Stimulated activated CD4-positive, alpha-beta T cell treated with anti-CD3 and anti-CD28 coated beads, TNF-alpha, amount 100 ng/mL, for 48 hours (primary cell): ENCODE measurements at places on chromosomes 5 and 9.

DNA sequence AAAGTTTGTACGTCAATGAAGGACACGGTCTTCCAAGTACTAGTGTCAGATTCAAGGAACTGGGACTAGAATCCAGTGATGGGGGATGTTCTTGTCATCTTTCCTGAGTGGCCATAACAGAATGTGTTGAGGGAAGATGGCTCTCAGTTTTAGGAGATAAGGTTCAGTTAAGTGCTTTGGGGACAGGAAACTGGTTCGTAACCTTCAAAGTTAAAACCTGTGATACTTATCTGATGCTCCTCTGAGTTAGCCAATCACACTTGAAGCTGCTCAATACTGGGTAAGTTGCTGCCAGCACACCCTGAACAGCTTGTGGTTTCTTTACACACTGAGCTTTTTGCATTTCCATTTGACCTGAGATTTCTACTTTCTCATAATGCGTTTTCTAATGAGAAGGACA lies 64.4 kb downstream of the PIK3R1 start:
- no peak for DNase-seq

GRCh38 chr5:142466195-142466971 lies 141.6 kb upstream of the SPRY4 start:
- DNase-seq: no peak

GRCh38 chr9:138078846-138079245 lies 201.3 kb downstream of the CACNA1B start:
- no peak for DNase-seq

- DNase-seq: no peak
These were observed 1816.1 kb upstream of the C9orf72 start for GRCh38 chr9:29389421-29389820.

- no peak for DNase-seq
These were observed 1.1 kb upstream of the PLEKHG4B start for GRCh38 chr5:90590-91547.

DNA sequence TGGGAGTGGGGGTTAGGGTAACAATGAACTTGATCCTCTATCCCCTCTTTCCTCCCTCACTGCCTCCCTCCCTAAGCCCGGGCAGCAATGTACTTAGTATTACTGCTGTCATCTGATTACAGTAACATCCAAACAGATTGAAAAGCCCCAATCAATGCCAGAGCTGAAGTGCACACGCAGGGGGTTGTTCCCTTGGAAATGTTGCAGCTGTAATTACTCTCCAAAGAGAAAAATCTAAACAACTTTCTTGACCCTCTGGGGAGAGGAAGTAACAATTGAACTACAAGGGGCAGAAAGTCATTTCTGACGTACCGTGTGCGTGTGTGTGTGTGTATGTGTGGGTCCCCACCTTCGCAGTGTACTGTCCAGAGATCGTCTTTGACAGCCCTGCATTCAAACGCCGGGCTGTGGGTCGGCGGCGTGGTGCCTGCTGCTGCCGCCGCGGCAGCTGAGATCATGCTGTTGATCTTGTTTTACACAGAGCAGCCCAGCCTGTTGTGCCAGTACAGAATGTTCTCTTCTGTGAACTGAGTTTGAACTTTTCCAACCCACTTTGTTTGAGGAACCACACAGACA lies 66.0 kb upstream of the KLF9 start:
- no peak for DNase-seq

- no peak for DNase-seq
These were observed 2.1 kb upstream of the EEIG1 start for GRCh38 chr9:127982912-127983311.

DNA sequence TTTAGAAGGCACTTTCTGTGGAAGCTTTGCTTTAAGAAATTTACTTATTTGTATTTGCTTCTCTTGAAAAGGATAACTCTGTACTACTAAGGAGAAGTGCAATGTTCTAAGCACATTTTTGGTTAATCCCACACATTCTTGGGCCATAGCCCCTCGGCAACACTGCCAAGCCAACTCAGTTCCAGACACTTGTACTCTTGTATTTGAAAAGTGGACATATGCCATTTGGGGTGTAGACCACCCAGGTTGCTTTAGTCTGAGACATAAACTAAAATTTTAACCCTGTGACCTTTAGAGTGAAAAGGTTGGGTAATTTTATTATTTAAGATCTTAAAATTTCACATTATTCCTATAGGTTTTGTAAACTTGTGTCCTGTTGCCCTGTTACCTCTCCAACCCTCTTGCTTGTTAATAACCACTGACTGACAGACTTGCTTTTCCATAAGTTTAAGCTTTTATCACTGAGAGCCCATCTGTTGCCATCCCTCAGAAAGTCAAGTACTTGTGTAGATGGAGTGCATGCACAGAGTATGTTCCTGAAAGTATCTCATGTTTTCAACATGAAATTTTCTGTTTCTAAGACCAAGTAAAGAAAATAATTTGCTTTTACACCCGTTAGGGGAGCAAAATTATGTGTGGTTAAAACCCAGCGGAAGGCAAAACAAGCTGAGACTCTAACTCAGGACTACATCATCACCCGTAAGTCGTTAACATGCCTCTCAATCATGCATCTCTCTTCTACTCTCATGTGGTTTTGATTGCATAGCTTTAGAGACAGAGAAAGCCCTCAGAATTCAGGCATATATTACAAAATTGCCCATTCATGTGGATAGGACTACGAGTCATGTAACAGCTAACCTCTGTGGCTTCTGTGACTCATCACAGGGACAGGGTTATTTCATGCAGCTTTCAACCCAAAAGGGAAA lies 117.3 kb downstream of the GDNF start:
- DNase-seq: no peak

GRCh38 chr5:148186248-148187003 lies 16.4 kb upstream of the SPINK6 start:
- no peak for DNase-seq

DNA sequence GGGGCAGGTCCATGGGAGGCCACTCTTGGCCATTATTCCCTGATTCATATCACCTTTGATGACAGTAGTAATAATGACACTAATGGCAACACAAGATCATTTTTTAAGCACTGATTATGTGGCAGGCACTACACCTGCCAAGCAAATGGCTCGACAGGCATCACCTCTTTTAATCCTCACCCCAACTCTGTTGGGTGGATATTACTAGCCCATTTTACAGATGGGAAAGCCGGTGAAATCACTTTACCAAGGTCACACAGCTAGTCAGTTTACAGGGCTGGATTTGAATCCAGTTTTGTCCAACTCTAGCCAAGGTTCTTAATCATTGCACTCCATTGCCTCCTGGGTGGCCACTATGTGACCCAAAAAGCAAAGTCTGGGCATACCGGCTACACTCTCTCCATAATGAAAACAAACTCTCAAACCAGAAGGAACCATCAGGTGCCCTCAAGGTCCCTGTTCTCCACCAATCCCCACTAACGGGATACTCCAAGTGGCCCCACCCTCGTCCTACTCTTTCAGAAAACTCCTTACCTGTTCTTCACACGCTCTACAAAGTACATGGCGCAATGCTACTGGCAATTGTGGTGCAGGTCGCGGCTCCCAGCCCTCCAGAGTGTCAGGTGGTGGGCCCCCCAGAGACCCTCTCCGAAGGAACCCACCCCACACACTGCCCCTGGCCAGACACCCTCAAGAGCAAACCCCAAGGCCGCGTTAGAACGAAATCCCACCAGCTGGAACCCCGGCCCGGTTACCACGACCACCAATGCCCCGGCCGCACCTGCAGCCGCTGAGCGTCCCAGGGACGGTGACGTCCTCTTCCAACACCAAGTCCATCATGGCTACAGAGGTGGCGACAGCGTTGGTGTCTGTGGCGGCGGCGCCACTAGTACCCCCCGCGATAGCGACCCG lies 572 bp downstream of the CDK5RAP2 start:
- DNase-seq: no peak

GRCh38 chr9:4503103-4503502 lies 12.8 kb downstream of the SLC1A1 start:
- DNase-seq: no peak

GRCh38 chr5:174724484-174725260 lies at the start of gene MSX2:
MSX2 (plus strand) TSS chr5:174724582; CDS start chr5:174724660, 78 bp downstream.
- DNase-seq: no peak

DNA sequence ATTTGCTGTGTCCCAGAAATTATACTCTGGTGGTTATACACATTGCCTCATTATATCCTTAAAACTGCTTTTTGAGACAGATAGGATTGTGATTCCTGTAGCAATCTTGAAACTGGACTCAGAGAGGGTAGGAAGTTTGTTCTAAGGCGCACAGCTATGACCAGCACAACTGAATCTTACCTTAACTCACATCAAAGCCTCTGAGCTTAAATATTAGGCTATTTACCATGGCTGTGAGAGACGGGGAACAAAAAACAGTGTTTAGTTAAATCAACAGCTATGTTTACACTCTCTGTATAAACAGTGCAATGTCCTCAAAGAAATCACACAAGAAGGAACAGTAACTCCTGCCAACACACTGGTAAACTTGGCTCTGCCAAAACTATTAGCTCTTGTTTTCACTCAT lies 50.9 kb upstream of the TUT7 start:
- no peak for DNase-seq
